ENCODE measurements at places on chromosomes 2 and 18. TPM values are rescaled to one million over a fixed set of nuclear protein-coding genes. Genes with fewer than 3 reads are reported as not detected.

DNA sequence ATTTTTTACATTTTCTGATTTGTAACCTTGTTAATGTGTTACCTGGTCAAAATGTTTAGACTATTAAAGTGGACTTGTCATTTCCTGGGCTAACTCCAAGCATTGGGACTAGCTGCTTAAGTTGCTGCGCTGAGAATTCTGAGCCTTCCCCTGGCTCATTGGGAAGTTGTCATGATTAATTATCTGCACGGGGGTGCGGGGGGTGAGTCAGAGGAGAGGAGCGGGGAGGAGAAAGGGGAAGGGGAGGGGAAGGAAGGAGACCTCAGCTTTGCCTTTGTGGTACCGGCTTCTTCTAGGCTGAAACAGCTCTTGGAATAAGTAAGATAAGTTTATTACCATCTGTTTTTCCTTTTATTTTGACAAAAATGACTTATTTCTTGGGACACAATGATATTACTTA lies 52.9 kb upstream of the APCDD1 start:
- peaks cover 9% of the 10 kb centered on the region for H3K4me1 ChIP-seq
- no peaks in the 10 kb centered on the region for H3K36me3 ChIP-seq
- H3K4me3 ChIP-seq = no peak overlapping the region
- no peak overlapping the region for H3K27ac ChIP-seq
- DNase-seq = no peak

The GPR155 gene
- 14.3 TPM for total RNA-seq

The ABCG5 gene
- not detected for total RNA-seq

The CXCR1 gene
- 0.47 TPM for total RNA-seq

- H3K27me3 ChIP-seq = peaks cover 5% of the 10 kb centered on the region
- H3K4me1 ChIP-seq = peaks cover 26% of the 10 kb centered on the region
- DNase-seq = no peak
- no peak overlapping the region for H3K27ac ChIP-seq
These were observed 42.3 kb downstream of the CYP1B1 start for GRCh38 chr2:38033646-38034045.

DNA sequence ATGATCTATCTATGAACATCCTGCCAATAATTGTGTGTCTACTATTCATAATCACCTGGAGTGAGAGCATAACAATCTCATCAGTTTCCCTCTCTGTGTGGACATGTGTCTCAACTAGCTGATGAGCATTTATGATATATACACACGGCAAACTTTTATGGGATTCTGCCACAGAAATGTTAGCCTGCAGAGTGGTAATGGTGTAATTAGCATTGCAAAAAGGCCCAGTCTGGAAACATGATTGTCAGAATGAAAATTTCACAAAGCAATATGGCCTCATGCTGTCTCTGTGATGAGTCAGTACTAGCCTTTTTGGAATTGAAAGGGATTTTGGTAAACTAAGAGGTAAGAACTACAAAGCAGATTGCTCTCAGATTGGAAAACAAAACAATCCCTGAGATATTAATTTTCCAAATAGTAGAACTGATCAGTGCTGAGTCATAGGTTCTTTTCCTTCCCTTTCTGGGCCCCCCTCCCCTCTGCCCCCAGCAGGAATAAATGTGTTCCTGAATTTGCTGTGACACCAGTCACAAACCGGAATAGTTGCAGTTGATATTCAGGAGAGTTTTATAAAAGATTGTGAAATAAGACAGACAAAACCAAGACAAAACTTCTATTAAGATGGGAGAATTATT lies 189.2 kb downstream of the OSR1 start:
- no peaks in the 10 kb centered on the region for H3K36me3 ChIP-seq
- H3K27me3 ChIP-seq = no peaks in the 10 kb centered on the region
- no peak overlapping the region for H3K27ac ChIP-seq
- no peak for DNase-seq
- no peak overlapping the region for H3K4me3 ChIP-seq

The CD8B2 gene
- total RNA-seq = not detected

The PJVK gene
- total RNA-seq = 0.91 TPM

DNA sequence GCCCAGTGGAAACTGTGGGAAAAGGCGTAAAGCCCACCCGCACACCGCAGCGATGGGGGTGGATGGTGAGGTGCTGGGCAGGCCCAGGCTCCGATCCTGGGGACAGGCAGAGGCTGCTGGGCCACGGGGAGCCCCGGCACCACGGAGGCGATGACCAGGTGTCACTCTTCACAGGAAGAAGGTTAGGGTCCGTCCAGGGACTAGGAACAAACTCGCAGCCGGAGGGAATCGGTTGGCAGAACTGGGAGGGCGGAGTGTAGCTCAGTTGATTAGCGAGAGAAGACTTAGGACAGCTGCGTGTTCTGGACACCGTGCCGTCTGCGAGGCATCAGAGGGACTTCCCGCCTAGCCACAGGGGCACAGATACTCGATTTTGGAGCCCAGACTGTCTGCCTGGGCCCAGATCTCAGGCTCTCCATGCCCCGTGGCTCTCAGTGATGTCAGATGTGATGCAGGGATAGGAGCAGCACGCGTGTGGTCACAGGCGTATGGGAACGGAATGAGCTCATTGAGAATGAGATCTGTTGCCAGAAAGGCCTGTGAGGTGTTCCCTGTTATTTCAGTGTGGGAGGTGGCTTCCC lies 16.1 kb upstream of the ALLC start:
- no peak overlapping the region for H3K27ac ChIP-seq
- DNase-seq = peak; percentile 17
- no peaks in the 10 kb centered on the region for H3K4me1 ChIP-seq
- H3K36me3 ChIP-seq = no peaks in the 10 kb centered on the region

The MYO7B gene
- total RNA-seq = 0.20 TPM

- no peak overlapping the region for H3K27ac ChIP-seq
- H3K27me3 ChIP-seq = no peaks in the 10 kb centered on the region
- no peaks in the 10 kb centered on the region for H3K36me3 ChIP-seq
These were observed 46.3 kb upstream of the SLC39A10 start for GRCh38 chr2:195610717-195611116.

DNA sequence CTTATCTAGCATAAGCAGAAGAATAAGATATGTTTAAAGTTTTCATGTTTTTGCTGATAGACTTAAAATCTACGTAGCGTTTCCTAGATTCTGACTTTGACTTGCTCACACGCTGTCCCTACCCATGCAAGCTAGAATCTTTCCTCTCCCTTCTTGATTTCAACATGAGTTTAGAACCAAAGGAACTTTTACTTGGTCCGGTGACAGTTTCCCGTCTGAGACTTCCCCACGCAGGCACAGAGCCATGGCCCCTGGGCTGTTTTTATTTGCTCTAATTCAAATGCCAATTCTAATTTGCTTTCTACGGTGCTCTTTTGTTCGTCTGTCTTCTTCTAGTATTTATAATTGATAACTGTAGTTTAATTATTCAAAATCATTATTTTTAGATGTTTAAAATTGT lies 467.7 kb downstream of the PARD3B start:
- H3K36me3 ChIP-seq = no peaks in the 10 kb centered on the region
- no peak for DNase-seq
- no peaks in the 10 kb centered on the region for H3K4me1 ChIP-seq
- no peaks in the 10 kb centered on the region for H3K27me3 ChIP-seq
- H3K27ac ChIP-seq = no peak overlapping the region

The NEUROD1 gene
- not detected for total RNA-seq

- no peak for DNase-seq
- H3K4me3 ChIP-seq = no peak overlapping the region
- no peaks in the 10 kb centered on the region for H3K27me3 ChIP-seq
These were observed 32.1 kb downstream of the GLS start for GRCh38 chr2:190912726-190913125.

The EMILIN2 gene
- 26.4 TPM for total RNA-seq
